CD4-positive, alpha-beta T cell (primary cell): ENCODE measurements at places on chromosomes 4 and X. TPM values are rescaled to one million over a fixed set of nuclear protein-coding genes. Genes with fewer than 3 reads are reported as not detected.
A peak's percentile ranks its signal among the peaks of the same experiment; 100 is the strongest.

TMEM129 gene
- total RNA-seq = 17.6 TPM

DNA sequence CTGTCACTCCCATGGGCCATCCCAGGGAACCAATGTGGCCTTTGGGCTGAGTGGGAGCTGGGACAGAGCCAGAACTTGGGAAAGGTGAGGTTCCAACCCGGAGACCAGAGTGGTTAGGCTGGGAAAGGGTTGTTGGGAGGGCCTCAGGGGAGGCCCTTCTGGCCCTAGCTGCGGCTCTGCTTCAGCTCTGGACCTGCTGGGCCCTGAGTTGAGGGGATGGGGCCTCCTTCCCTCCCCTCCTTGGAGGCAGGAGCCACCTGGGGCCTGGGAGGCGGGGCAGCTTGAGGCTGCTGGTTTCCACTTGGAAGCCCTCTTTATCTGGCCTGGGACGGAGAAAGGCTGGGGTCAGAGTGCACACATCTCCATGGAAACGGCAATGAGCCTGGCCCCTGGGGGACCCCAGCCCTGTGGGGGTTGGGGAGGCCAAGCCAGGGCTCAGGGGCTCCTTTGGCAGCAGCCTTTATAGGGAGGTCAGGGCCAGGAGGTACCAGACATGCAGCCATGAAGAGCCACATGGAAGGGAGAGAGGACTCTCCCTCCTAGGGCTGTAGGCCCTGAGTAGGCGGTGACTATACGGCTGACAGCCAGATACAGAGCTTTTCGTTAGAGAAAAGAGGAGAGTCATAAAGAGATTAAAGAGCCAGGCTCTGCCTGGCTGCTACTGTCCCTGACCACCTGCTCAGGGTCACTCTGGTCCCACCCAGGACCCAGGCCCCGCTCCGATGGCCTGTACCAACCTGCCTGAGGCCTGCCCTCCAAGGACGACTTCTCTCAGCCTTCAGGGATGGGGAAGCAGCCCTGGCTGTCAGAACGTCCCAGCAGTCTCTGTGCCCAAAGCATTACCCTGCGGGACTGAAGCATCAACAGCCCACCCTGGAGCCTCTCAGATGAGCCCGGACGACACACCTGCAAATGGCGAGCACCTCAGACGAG is 6.9 kb upstream of the NSD2 start:
- no peaks in the 10 kb centered on the region for H3K36me3 ChIP-seq
- no peak overlapping the region for H3K4me3 ChIP-seq
- H3K27me3 ChIP-seq = no peaks in the 10 kb centered on the region

- H3K27me3 ChIP-seq = no peaks in the 10 kb centered on the region
- H3K36me3 ChIP-seq = no peaks in the 10 kb centered on the region
Measured at GRCh38 chr4:39044956-39045826, 13.0 kb upstream of the TMEM156 start.

GRCh38 chr4:15652841-15653240 is 2.3 kb downstream of the FBXL5 start:
- no peak overlapping the region for H3K27ac ChIP-seq
- H3K27me3 ChIP-seq = no peaks in the 10 kb centered on the region
- no peak for DNase-seq
- H3K4me3 ChIP-seq = peak overlapping the region; percentile 89
- H3K36me3 ChIP-seq = no peaks in the 10 kb centered on the region
- peaks cover 33% of the 10 kb centered on the region for H3K4me1 ChIP-seq

DNA sequence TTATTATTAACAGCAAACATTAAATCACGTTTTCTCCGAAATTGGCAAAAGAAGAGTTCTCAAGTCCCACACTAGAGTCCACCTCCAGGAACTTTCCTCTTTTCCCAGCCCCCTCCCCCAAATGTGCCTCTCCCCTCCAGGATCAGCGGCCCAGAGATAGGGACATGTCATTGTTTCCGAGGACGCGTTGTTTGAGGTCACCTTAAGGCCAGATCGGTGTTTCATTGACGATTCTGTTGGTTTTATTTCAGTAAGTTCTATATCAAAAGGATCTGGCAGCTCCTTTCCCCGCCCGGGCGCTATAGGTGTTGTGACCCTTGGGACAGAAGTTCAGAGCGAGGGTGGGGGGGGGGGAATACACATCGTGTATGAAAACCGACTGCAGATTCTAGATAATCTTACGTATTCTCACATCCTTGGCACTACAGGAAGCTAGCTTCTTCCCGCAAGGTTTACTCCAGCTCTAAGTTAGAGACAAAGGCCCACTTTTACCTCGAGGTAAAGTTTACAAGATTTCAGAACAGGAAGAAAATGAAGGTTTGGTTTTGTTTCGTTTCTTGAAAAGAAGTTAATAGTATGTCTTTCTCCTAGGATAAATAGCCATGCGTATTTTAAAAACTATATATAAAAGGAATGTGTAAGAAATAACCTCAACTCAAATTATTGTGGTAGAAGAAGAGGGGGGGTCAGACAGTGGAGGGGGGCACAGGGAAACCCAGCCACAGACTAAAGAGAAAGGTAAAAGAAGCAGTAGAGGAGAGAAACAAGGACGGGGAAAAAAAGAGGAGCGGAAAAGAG is 739 bp upstream of the MSX1 start:
- H3K36me3 ChIP-seq = no peaks in the 10 kb centered on the region
- no peak for DNase-seq
- H3K4me1 ChIP-seq = peaks cover 53% of the 10 kb centered on the region
- peaks cover 90% of the 10 kb centered on the region for H3K27me3 ChIP-seq
- H3K27ac ChIP-seq = no peak overlapping the region
- H3K4me3 ChIP-seq = no peak overlapping the region

DNA sequence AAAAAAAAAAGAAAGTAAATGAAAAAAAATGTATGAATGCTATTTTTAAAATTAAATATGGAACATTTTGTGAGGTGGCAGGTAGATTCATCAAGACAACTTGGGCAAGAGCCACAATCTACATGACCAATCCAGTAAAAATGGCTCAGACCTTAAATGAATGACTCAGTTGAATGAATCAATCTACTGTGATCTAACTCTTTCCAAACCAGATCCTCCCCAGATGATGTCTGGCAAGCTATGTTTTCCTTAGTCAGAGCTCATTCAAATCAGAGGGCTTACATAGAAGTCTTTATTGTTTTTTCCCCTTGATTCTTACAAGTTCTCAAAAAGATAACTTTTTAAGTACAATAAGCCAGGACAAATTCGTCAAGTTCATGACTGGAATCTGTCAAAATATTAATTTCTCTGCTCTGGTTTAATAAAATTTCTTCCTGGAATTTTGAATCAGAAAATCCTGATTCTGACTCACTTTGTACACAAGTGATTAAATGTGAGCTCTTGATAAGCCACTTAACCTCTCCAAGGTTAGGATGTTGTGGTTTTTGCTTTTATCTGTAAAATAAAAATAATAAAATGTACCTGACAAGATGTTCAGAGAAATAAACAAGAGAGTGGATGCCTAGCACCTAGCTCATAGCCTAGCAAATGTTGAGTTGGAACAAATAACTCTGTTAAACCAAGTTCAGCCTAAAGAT is 105.6 kb upstream of the SMIM31 start:
- H3K36me3 ChIP-seq = no peaks in the 10 kb centered on the region
- DNase-seq = no peak
- H3K4me1 ChIP-seq = no peaks in the 10 kb centered on the region
- H3K27me3 ChIP-seq = no peaks in the 10 kb centered on the region
- H3K4me3 ChIP-seq = no peak overlapping the region

DNA sequence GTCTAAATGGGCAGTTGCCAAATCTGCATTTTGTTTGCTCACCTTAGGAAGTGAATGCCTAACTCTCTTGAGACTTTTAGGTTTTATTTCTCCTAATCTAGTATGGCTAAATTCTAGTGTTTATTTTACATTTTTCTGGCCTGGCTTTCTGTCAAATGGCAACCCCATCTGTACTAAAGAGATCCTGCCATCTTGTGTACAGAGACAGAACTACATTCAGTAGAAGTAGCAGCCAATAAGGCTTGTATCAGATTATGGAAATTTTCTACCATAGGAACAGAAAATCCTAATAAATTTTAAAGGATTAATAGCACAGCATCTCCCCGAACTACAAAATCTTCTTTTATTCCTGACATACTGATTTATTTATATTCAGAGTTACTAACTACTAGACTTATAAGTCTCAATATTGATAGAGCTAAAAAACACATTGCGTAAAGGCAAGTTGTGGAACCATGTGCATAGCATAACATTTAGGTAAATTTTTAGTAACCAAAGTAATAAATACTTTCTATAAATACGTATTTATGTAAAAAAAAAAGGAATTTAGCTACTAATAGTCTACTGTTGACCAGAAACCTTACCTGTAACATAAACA is 45.5 kb downstream of the TMEM144 start:
- H3K36me3 ChIP-seq = no peaks in the 10 kb centered on the region
- H3K4me1 ChIP-seq = no peaks in the 10 kb centered on the region
- no peak overlapping the region for H3K27ac ChIP-seq
- no peak overlapping the region for H3K4me3 ChIP-seq
- peak; percentile 6 for DNase-seq

ARAP2 gene
- 54.3 TPM for total RNA-seq

DNA sequence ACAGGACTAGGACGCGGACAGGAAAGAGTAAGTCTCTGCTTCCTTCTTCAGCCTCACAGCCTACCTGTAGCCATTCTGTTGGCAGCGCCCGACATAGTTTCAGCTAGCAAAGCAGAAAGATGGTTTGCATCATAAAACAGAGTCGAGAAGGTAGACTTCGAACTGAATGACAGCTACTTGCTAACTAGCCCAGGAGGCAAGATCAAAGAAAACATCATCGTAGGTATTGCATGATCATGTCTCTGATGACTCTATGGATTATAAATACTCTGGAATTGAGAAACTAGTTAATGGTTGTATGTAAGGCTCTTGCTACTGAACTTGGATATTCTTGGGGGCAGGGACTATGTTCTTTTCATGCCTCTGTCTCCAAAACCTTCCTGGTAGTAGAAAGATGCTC is 333.1 kb upstream of the KLF3 start:
- no peaks in the 10 kb centered on the region for H3K36me3 ChIP-seq
- H3K4me1 ChIP-seq = peaks cover 56% of the 10 kb centered on the region
- no peak overlapping the region for H3K4me3 ChIP-seq
- H3K27ac ChIP-seq = no peak overlapping the region

GRCh38 chr4:154622598-154622997 is 10.1 kb upstream of the FGG start:
- no peaks in the 10 kb centered on the region for H3K36me3 ChIP-seq
- no peak overlapping the region for H3K27ac ChIP-seq
- H3K4me1 ChIP-seq = peaks cover 12% of the 10 kb centered on the region
- peaks cover 15% of the 10 kb centered on the region for H3K27me3 ChIP-seq
- no peak overlapping the region for H3K4me3 ChIP-seq

DNA sequence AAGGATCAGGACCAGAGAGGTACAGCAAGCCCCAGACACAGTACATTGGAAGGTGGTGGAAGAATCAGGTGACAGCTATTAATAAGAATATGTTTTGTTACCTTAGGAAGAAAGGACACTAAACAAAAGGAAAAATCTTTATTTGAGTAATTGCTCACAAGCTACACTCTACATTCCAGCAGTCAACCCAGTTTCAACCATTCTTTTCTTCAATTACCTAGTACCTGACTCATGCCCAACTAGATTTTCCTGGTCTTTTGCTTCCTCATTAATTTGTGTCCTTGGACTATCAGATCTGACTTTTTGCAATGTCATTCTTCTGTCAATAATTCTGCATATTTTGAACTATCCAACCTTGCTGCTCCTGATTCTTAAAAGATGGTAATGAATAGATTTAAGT is 22.5 kb upstream of the GLRA2 start:
- H3K27me3 ChIP-seq = no peaks in the 10 kb centered on the region
- no peaks in the 10 kb centered on the region for H3K36me3 ChIP-seq
- H3K4me3 ChIP-seq = no peak overlapping the region
- no peak for DNase-seq
- no peak overlapping the region for H3K27ac ChIP-seq

DNA sequence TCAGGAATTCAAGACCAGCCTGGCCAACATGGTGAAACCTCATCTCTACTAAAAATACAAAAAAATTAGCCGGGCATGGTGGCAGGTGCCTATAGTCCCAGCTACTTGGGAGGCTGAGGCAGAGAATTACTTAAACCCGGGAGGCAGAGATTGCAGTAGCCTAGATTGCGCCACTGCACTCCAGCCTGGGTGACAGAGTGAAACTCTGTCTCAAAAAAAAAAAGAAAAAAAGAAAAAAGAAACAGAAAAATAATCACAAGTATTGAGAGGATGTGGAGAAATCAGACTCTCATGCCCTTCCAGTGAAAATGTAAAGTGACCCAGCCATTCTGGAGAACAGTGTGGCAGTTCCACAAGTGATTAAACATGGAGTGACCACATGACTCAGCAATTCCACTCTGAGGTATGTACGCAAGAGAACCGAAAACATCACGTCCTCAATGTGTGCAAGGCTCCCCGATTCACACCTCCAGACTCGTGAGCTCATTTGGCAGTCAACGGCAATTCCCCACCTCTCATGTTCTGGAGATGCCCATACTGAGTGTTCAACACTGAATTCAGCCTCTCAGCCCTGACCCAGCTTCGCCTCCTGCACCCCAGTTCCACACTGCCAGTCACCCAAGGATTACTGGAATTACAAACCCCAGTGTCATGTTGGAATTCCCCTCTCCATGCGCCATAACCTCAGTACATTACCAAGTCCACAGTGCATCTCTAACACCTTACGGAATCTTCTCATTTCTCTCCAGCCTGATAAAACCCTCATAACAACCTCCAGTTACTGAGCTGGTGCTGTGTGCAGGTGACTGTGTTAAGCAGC is 21.1 kb downstream of the ACOX3 start:
- DNase-seq = no peak
- peaks cover 19% of the 10 kb centered on the region for H3K36me3 ChIP-seq
- no peak overlapping the region for H3K4me3 ChIP-seq
- H3K27ac ChIP-seq = no peak overlapping the region
- H3K27me3 ChIP-seq = no peaks in the 10 kb centered on the region

DNA sequence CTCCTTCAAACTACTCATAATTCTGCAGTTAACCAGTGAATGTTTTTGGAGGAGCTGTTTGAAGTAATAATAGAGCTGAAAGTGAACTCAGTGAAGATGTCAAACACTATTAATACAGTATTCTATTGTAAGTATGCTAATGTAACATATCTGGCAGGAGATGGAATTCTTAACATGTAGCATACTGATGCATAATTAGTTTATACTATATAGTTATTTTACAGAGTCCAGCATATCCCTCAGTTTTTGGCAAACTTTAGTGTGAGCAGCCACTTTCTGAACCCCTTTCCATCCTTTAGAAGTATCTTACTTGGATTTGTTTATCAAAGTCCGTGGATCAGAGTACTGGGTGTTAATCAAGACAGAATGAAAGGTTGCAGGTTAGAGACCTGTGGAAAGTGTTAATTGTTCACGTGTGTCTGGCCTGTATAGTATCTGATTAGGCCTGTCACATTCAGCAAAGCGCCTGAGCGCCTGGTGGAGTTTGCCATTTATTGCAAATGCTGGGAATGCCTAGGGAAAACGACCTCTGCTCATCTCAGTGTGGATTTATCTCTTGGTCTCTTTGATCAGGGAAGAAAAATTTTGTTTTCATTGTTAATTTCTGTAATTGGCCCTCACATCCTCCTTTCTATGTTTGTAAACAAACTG is 251.7 kb upstream of the MAD2L1 start:
- no peak overlapping the region for H3K4me3 ChIP-seq
- H3K27me3 ChIP-seq = no peaks in the 10 kb centered on the region
- no peak overlapping the region for H3K27ac ChIP-seq

- no peaks in the 10 kb centered on the region for H3K27me3 ChIP-seq
- DNase-seq = peak; percentile 91
- H3K36me3 ChIP-seq = no peaks in the 10 kb centered on the region
- H3K27ac ChIP-seq = peak overlapping the region; percentile 33
- H3K4me1 ChIP-seq = peaks cover 47% of the 10 kb centered on the region
Measured at GRCh38 chr4:40283968-40284367, 51.2 kb upstream of the CHRNA9 start.
